Posterior vena cava (tissue), 2 donors: ENCODE measurements at places on chromosomes 5 and 9. TPM values are rescaled to one million over a fixed set of nuclear protein-coding genes. Genes with fewer than 3 reads are reported as not detected.

The KLF9 gene
- 87.1 TPM for total RNA-seq

The KIF2A gene
- 40.2 TPM for total RNA-seq

The PAPPA gene
- 15.3 TPM for total RNA-seq

The GADD45G gene
- 20.7 TPM for total RNA-seq

The AIF1L gene
- total RNA-seq: 27.3 TPM

The SMIM32 gene
- total RNA-seq: not detected
